Stimulated activated CD4-positive, alpha-beta T cell treated with anti-CD3 and anti-CD28 coated beads, Interleukin-12 subunit alpha, Interleukin-12 subunit beta, amount 100 ng/mL, for 24 hours (primary cell): ENCODE measurements at places on chromosomes 12 and 14.

- DNase-seq, result peak; percentile 15
Observed at GRCh38 chr12:8493084-8493483, 20.2 kb upstream of the CLEC4D start.

DNA sequence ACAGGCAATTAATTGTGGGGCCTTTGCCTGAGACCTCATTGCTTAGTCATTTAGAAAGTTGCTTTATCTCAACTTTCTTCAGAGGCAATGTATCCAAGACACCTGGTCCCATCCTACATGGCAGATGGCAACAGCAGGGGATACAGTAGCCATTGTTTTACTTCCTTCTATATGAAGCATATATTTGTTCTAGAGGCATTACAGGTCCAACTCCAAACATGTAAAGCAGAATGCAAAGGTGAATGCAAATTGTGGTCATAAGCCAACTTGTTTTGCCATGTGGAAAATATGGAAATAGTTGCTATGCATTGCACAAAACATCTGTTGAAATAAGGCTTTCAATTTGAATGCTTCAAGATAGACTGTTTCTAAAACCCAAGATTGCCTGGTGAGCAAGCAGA lies 109.8 kb upstream of the BCAT1 start:
- no peak for DNase-seq

GRCh38 chr12:4434706-4435425 lies 10.7 kb downstream of the FGF6 start:
- no peak for DNase-seq

GRCh38 chr14:60599727-60600126 lies 49.5 kb downstream of the SIX1 start:
- DNase-seq, result no peak

DNA sequence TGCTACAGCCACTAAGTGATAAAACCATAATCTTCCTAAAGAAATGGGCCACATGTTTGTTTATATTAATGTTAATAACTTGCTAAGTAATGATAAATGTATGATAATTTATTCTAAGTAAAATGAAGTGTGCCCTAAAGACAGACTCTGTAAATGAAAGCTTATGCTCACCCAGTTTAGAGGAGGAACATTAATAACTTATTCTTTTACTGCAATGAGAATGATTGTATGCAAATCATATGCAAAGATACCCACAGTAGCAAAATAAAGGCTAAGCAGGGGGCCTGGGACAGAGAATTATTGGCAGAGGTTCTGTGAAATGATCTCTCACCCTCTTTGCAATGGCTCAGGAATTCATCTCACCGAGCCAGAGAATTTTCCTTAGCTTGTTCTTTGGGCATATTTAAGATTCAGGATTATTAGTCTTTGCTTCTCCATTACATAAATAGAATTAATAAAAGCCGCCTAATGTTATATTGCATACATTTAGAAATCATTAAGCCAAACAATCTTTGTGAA lies 75.9 kb downstream of the TMEM132D start:
- no peak for DNase-seq

GRCh38 chr12:103686026-103686425 lies 99.0 kb downstream of the STAB2 start:
- DNase-seq, result no peak

DNA sequence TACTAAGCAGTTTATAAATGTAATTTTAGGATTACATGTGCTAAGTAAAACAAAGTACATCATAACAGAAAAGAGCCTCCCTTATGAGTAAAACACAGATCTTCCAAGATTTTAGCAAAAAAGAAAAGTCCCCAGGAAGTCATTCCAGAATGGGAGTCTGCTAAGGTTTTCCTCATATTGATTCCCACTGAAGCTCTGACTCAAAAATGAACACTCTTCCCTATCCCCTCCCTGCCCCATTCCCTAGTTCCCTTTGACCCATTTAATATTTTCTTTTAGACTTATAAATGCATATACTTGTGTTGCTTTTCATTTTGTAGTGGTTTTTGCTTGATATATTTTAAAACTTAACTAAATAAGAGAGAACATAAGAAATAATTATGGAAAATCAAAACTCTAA lies 40.1 kb downstream of the PTGER2 start:
- DNase-seq, result no peak

DNA sequence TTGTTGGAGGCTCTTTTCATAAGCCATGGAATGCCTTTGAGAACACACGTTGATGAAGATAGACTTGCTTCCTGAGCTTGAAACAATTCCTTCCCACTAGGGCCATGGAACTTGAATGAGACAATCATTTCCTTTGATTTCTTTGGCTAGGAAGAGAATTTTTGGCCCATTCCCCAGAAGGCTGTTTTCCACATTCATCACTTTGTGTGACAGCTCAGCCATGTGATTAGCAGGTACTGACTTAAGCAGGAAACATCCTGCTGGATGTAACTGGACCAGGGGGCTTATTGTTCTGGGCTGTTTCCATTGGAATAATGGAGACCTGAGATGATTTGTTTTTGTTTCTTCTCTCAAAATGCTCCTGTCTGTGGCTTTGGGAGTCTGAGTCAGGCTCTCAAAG lies 469.8 kb upstream of the SEL1L start:
- no peak for DNase-seq

DNA sequence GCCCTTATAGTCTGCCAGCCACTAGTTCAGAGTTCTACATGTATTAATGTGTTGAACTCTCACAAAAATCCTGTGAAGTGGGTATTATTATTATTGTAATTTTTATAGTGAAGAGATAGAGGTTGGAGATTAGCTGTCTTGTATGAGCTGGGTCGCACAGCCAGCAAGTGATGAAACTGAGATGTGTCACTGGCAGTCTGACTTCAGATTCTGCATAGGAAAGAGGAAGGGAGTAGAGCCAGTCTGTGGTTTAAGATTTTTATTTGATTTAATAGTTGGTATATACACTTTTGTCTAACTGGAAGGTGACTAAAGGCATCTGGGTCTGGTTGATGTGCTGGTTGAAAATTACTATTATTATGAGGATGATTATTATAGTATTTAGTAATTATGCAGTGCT lies 5.8 kb upstream of the FRS2 start:
- DNase-seq, result no peak

DNA sequence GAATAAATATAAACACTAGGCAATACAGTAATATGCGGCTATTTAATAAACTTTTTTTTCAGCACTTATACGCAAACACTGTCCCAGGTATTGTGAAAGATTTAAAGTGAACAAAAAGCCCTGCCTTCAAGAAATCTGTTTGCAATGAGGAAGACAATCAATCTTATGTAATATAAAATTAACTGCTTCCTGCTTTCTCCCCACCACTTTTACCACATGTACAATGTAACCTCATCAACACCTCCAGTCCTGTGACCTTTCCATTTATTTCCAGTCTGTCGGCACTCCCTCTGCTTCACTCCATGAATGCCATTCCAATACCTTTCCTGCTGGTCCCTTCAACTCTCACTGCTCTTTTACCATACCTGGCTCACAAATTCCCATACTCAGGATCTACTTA lies 10.5 kb downstream of the SNX6 start:
- DNase-seq, result no peak

DNA sequence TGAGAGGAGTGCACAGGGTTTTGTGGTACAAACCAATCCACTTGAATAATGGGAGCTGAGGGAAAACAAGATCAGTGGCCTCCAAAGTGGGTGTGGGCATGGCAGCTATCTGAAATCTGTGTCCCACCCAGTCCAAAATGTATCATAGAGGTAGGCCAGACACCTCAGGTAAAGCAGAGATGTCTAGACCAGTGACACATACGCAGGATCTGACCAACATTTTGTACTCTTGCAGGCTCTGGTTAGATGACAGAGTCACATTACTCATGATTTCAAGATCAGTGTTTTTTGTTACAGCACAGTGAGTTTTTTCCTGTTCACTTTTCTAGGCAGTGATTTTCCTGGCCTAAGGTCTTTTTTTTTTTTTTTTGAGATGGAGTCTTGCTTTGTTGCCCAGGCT lies 211.8 kb downstream of the PCNX1 start:
- no peak for DNase-seq

GRCh38 chr12:65755596-65755978 lies 68.7 kb upstream of the HMGA2 start:
- DNase-seq, result no peak

- DNase-seq, result no peak
Observed at GRCh38 chr12:49651855-49652254, 28.5 kb downstream of the PRPF40B start.

DNA sequence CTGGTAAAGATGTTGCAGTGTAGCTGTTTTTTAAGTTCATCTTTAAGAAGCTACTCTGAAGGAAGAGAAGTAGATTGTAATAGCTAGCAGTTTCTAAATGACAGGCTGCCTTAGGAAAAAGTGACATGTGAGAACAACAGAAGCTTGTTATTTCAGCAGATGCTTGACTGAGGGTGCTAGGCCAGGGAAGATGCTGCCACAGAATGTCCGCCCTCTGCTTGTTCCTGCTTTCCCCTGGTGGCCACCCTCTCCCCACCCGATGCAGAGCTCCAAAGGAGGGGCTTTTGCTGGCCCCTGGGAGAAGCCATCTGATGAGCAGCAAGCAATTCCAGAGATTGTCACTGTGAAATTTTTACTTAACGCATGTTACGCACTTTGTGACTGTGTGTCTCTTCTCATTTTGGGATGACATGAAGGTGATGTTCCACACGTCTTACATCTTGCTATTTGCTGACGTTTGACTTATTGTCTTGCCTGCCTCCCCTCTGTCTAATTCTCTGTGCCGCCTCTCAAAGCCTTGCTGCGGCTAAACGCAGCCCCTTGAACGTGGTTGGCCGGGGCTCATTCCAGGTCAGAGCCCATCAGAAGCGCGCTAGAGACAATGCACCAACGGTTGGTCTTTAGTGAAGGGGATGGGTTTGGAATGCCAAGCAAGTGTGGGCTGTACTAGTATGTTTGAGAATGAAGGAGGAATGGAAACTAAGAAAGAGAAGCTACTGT lies 44.8 kb downstream of the WDR20 start:
- no peak for DNase-seq

- no peak for DNase-seq
Observed at GRCh38 chr12:3597526-3598210, 106.7 kb downstream of the PRMT8 start.

GRCh38 chr14:104724407-104724980 lies 465 bp downstream of the ADSS1 start:
- peak; percentile 16 for DNase-seq

- DNase-seq, result no peak
Observed at GRCh38 chr12:6818222-6818621, 3.4 kb upstream of the GPR162 start.

DNA sequence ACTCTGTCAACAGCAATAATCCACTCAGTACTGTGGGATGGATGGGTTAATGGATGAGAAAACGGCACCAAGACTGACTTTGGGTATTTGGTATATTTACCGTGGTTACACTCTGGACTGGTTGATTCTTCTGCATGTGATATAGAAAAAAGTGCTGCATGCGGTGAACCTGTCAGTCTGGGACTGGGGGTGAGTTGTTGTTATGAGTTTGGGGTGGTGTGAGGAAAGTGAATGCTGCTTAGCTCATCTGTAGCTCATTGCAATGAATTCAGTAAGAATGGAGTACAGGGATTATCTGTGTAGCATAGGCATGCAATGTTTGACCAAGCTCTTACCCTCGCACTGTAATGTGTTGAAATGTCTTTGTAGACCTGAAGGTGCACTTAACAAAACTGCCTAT lies 6.0 kb downstream of the KCNA1 start:
- DNase-seq, result no peak

DNA sequence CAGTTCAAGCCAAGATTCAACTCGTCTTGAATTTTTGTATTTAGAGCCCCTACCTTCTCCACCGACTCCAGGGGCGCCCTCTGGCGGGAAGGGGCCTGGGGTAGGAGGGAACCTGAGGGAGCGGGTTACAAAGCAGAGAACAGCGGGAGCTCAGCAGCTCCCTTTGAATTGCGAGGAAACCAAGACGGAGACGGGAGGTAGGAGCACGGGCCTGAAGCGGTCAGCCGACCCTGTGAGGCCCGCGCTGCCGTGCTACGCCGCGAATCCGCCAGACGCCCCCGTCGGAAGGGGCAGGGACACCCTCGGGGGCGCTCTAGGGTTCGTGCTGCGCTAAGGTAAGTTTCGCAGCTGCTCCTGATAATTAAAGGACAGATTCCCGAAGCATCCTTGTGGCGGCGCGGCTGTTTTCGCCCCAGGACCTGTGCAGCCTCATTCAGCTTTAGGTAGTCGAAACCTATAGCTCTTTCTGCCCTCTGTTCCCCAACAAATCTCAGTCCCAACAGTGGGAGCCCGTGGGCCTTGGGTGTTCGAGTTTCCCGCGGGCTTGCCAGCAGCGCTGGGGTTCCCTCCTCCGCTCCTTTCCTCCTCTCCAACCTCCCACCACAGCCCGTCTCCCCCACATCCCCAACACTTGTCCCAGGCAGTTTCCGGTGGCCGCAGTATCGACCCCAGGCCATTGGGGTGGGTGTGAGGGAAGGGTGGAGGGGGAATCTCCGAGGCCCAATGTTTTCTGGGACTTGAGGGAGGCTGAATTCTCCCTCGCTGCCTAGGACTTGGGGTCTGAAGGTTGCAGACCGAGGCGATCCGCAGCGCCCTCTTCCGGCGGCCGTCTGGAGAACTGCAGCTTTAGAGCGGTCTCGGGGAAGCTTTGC lies 5.1 kb upstream of the NKX2-1 start:
- no peak for DNase-seq

- DNase-seq, result no peak
Observed at GRCh38 chr14:84998216-84998615, 531.7 kb upstream of the FLRT2 start.

GRCh38 chr12:20798554-20798953 lies 12.0 kb upstream of the SLCO1B3 start:
- no peak for DNase-seq

GRCh38 chr12:34301251-34302130 lies 279.2 kb downstream of the ALG10 start:
- DNase-seq, result no peak

- DNase-seq, result no peak
Observed at GRCh38 chr12:12663644-12664294, 32.2 kb downstream of the GPR19 start.

DNA sequence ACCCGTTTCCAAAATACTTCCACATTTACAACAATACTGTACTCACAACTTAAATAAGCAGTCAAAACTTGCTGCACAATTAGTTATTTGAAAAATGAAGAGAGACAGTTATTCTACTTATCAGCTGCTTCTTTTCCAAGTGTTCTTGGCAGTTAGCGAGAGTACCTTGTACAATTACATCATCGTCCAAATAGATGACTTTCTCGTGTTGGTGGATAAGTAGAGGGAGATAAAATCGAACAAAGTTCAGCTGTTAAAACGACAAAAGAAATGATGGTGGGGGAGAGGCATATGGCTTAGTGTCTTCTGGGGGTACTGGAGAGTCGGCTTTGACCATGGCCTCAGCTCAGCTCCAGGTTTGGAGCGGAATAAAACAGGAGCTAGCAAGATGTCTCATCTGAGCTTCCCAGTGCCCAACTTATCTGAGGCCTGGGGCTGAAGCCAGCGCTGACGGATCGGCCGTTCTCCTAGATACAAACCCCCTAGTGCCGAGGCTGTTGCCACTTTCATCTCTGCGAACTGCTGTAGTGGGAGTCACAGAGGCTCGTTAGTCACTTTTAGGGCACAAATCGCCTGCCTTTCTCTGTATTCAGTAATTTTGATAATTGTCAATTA lies 31.7 kb downstream of the TDG start:
- no peak for DNase-seq

GRCh38 chr12:14691560-14691959 lies 4.8 kb downstream of the GUCY2C start:
- no peak for DNase-seq
